Tibial nerve (tissue), 4 donors: ENCODE measurements at places on chromosomes 11 and 22. TPM values are rescaled to one million over a fixed set of nuclear protein-coding genes. Genes with fewer than 3 reads are reported as not detected.

DNA sequence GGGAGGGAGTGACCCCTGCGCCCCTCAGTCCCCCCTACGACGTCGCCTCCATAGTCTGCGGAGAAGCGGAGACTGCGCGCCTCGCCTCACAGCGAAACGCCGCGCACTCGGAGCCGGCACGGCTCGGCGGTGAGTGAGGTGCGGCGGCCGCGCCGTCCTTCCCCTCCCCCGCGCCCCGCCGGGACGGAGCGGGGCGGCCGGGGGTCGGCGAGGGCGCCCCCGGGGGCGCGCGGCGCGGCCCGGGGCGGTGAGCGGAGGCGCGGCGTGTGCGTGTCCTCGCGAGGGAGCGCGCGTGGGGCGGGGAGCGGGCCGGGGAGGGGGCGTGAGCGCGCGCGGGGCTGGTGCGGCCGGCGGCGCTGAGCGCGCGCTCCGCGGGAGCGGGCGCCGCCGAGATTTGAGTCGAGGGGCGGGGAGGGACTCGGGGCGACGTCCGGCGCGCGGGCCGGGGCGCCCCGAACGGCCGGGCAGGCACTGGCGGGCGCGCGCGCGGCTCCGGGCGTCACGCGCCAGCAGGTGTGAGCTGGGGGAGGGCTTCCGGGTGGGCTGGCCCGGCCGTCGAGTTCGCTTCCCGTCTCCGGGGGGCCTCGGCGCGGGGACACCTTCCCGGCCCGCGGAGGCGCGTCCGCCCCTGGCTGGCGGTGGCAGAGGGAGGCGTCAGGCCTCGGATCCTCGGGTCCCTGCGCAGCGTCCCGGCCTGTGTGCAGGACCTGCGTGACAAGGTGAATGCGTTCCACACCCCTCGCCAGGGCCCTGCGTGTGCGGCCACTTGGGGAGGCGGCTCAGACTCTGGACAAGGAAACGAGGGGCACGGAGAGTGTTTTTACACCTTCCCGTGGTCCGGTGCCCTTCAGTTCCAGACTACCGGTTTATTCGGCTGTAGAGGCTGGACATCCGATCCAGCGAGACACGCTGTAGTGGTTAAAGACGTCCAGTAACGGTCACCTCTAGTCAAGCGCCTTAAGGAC, 50.4 kb downstream of the FAM83F start:
- no peaks in the 10 kb centered on the region for H3K27me3 ChIP-seq
- peak overlapping the region; percentile 88 for H3K4me3 ChIP-seq
- H3K36me3 ChIP-seq: no peaks in the 10 kb centered on the region
- no peak for DNase-seq

GRCh38 chr11:129460714-129461113, 85.1 kb downstream of the BARX2 start:
- DNase-seq: no peak
- H3K4me1 ChIP-seq: no peaks in the 10 kb centered on the region
- no peak overlapping the region for H3K27ac ChIP-seq
- no peaks in the 10 kb centered on the region for H3K27me3 ChIP-seq
- no peak overlapping the region for H3K4me3 ChIP-seq

DNA sequence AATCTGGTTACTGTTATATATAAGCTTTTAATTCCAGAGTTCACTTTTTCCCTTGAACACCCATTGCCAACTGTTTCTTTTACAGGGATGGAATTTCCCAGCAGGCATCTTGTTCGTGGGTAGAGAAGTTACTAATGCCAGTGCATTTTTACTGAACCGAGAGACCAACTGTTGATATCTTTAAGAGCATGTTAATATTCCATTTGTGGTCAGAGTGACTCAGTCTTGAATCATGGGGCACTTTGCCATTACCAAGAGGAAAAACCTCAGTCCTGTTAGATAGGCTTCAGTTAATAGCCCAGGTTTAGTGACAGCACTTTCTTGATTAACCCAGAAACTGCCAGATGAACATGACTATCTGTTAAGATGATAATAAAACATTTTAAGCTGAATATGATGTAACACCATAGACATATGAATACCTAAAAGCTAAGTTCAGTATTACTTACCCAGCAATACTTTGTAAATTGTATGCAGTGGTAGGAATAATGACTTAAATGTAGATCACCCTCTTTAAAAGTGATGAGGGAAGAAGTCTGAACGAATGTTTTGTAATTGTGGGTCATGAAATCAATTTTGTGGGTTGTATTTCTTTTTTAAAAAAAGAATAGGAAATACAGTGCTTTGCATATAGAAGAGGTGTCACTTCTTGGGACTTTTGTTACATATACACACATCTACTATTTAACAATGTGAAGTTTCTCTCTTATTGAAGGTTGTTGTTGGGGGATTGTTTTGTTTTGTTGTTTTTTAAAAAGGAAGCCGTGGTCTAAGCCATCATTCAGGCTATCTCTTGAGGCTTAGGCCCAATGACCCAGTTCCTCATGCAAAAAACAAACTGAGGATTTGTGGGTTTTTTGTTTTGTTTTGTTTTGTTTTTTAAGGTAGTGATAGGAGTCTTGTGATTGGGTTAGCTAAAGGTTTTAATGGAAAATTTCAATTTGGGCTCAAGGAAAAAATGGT, 79.2 kb upstream of the GRIK4 start:
- no peaks in the 10 kb centered on the region for H3K36me3 ChIP-seq
- H3K27ac ChIP-seq: peak overlapping the region; percentile 50
- peak; percentile 52 for DNase-seq
- H3K27me3 ChIP-seq: no peaks in the 10 kb centered on the region

DNA sequence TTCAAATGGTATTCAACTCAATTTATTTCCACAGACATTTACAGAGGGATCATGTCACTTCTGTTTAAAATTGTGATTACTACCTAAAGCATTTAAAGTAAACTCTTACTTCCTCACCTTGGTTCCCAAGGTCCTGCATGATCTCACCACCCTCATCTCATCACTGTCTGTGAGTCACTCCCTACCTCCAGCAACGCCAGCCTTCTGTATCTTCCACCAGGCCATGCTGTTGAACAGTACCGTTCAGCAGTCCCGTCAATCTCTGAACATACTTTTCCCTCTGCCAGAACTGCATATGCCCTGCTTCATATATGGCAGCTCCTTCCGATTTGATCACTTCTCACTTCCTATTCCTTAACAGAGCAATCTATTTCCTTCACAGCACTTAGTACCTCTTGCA, 2.0 kb downstream of the FBXO3 start:
- H3K27me3 ChIP-seq: no peaks in the 10 kb centered on the region
- peaks cover 29% of the 10 kb centered on the region for H3K36me3 ChIP-seq
- H3K4me3 ChIP-seq: no peak overlapping the region
- DNase-seq: no peak
- H3K4me1 ChIP-seq: no peaks in the 10 kb centered on the region

DNA sequence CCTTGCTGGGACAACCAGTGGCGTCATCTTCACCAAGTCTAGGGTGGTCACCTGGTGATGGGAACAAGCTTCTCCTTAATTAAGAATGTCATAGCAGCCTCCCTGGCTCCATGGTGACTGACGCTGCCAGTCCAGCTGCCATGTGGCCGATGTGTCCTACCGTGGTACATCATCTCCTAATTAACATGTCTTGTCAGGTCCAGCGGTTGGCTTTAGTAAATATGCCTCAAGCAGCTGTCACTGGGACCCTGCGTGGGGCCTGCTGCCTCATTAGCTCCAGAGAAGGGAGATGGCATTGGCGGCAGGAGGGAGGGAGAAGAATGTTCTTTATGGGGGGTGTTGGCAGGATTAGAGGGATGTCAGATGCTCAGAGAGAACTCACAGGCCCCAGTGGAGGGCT, 271.9 kb downstream of the ST3GAL4 start:
- H3K27me3 ChIP-seq: no peaks in the 10 kb centered on the region
- DNase-seq: no peak
- no peak overlapping the region for H3K27ac ChIP-seq
- no peak overlapping the region for H3K4me3 ChIP-seq

DNA sequence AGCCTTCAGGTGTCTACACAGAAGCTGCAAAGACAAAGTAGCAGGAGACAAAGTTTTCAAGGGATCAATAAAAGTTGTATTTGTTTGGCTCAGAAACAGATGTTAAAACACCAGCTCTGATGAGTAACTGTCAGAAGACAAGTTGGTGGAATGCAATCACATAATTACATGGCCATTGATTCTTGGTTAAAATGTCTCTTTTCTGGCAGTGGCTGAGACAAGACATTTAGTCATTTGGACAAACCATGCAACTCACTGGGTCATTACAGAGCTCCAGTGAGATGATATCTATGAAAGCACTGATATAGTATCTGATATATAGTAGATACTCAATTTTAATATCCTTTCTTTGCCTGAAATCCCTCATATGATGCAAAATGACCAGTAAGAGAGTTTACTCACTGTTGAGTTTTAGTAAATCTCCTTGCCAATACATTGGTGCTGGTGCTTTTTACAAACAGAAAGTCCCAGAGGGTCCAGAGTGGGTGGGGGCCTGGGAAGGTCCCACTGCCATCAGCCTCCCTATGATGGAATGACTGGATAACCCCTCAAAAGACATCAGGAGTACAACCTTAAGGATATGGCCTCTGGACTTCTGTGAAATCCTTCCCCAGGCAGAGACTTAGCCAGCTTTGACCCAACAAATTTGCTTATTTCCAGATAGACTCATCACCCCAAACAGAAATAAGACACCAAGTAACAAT, 95.0 kb downstream of the SLC1A2 start:
- no peaks in the 10 kb centered on the region for H3K4me1 ChIP-seq
- no peak overlapping the region for H3K27ac ChIP-seq
- no peaks in the 10 kb centered on the region for H3K27me3 ChIP-seq
- no peak overlapping the region for H3K4me3 ChIP-seq

- no peaks in the 10 kb centered on the region for H3K36me3 ChIP-seq
- DNase-seq: peak; percentile 56
- H3K4me3 ChIP-seq: peak within 1 kb of the TSS; percentile 69
- peak within 1 kb of the TSS; percentile 45 for H3K27ac ChIP-seq
- no peaks in the 10 kb centered on the region for H3K27me3 ChIP-seq
These were observed at the start of gene SCUBE1 for GRCh38 chr22:43343262-43343669. Gene SCUBE1, minus strand, starts transcription at chr22:43343372. Its CDS starts 111 bp downstream, at chr22:43343261.

DNA sequence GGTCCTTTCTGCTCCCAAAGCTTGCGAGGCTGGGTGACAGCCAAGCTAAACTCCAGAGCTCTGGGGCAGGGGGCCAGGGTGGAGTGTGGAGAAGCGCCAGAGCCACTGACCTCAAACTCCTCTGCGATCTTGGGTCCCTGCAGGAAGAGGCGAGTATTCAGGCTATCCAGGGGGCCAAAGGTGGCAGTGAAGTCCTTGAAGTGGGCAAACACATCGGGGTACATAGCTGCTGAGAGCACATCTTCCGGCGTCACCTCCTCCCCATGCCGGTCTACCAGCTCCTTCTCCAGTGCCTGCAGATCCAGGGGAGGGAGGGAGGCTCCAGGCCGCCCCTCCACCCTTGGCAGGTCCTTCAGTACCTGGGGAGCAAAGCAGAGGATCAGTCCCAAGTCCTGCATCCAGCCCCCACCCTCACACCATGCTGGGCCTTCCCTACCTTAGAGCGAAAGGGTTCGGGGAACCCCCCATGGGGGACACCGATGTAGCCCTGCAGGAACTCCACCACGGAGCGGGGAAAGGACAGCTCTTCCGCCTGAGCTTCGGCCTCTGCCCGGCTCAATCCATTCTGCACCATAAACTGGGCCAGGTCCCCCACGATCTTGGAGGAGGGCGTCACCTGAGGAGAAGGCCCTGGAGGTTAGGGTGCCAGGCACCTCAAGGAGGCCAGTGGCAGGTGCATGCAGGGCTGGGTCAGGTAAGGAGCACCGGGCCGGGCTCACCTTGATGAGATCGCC, 6.4 kb downstream of the RCE1 start:
- H3K4me3 ChIP-seq: no peak overlapping the region
- no peak overlapping the region for H3K27ac ChIP-seq
- H3K27me3 ChIP-seq: no peaks in the 10 kb centered on the region

GRCh38 chr22:44202261-44202789, 21.6 kb downstream of the PARVG start:
- no peaks in the 10 kb centered on the region for H3K4me1 ChIP-seq
- H3K27ac ChIP-seq: no peak overlapping the region
- no peak overlapping the region for H3K4me3 ChIP-seq
- no peak for DNase-seq
- no peaks in the 10 kb centered on the region for H3K27me3 ChIP-seq

GRCh38 chr11:102118937-102119336, 8.7 kb downstream of the YAP1 start:
- no peak for DNase-seq
- no peak overlapping the region for H3K4me3 ChIP-seq
- H3K27me3 ChIP-seq: no peaks in the 10 kb centered on the region

DNA sequence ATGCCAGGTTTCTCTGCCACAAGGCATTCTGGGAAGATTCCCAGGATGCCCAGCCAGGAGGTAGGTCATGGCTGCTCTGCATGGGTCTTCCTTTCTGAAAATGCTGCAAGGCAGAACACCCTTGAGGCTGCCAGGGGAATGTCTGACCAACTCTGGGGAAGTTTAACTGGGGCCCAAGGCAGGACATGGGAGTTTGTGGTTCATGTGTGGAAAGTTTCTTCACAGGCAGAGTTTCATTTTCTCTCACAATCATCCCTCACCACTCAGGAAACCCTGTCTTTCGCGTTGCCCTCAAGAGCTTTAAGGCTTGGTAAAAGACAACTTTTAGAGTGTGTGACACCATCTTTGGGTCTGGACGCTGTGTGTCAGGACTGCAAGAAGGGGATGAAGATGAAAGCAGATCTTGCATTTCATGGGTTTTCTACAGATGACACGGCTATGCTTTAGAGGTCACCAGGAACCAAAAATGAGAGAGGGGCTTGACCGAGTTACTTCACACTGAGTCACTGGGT, 133.5 kb downstream of the CD44 start:
- H3K27ac ChIP-seq: no peak overlapping the region
- peaks cover 21% of the 10 kb centered on the region for H3K4me1 ChIP-seq
- no peak for DNase-seq

DNA sequence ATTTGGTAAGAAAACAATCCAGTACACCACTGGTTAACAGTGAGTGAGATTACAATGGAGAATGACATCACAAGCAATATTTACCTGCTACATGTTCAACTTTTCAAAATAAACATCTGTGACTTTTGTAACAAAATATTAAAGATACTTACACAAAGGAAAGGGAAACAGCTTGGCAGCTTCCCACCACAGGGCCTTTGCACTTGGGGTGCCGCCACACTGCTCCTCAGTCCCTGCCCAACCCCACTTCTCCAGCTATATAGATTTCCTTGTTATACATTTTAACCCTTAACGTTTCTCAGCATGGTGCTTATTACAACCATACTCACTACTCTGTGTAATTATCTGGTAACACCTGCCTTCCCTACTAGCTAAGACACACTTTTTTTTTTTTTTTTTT, 10.9 kb downstream of the KMT5B start:
- H3K4me1 ChIP-seq: peaks cover 17% of the 10 kb centered on the region
- H3K27me3 ChIP-seq: no peaks in the 10 kb centered on the region
- no peak overlapping the region for H3K27ac ChIP-seq
- H3K36me3 ChIP-seq: no peaks in the 10 kb centered on the region

DNA sequence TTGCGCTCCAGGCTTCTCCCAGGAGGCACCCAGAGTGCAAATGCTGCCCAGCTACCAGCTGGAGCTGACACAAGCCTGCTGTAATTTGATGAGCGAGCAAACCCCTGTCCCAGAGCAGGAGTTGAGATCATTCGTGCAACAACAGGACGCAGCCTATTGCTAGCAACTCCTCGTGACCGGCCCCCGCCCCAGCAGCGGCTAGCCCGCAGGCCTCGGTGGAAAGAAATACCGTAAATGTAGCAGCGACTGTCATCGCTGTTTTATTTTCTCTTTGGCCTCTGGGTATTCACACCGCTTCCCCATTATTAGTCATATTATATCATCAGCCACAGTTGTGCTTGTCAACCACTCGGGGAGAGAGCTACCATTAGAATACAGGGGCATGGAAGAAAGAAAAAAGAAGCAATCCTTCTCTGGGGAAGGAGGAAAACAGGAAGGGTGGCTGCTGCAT, 59.2 kb upstream of the ATXN10 start:
- H3K4me1 ChIP-seq: no peaks in the 10 kb centered on the region
- H3K27ac ChIP-seq: no peak overlapping the region
- H3K4me3 ChIP-seq: peak overlapping the region; percentile 23
- no peaks in the 10 kb centered on the region for H3K36me3 ChIP-seq
- DNase-seq: peak; percentile 50
- no peaks in the 10 kb centered on the region for H3K27me3 ChIP-seq

OR52H1 gene
- not detected for total RNA-seq

OR2AG1 gene
- not detected for total RNA-seq

MMP27 gene
- 0.78 TPM for total RNA-seq
